Central memory CD4-positive, alpha-beta T cell (primary cell): ENCODE measurements at places on chromosomes 6 and 20.

DNA sequence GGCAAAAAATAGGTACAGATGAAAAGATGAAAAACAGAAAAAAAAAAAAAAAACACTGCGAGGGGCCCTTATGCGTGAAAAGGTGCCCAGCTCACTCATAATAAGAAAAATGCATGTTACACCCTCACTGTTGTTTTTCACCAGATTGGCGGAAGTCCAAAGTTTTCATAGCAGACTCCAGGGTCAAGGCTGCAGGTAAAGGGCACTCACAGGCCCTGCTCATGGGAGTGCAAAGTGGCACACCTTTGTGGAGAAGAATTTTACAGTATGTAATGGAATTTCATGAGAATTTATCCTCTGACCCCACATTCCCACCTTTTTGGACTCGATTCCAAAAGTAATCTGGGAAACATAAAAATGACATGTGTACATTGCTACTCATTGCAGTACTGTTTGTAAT lies 108.2 kb downstream of the CDKAL1 start:
- DNase-seq = no peak

GRCh38 chr6:106486236-106486635 lies 125.7 kb downstream of the CRYBG1 start:
- DNase-seq = no peak

GRCh38 chr20:18729231-18729825 lies 84.3 kb upstream of the SCP2D1 start:
- DNase-seq = no peak

DNA sequence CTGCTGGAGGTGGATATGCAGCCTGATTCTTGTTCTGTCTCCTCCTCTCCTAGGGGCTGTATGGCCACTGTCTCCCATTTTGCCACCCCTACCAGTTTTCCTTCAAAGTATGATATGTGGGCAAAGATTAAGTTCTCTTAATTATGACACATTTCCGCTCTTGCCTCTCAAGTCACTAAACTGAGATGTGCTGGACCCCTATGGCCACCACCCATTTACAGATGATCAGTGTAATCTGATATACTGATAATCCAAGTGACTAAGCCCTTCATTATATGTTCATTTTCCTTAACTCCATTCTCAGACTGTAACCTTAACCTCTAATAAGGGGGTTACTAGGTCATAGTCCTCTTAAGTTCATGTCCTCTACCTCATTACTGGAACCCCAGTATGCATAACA lies 711 bp upstream of the C20orf141 start:
- DNase-seq = no peak

DNA sequence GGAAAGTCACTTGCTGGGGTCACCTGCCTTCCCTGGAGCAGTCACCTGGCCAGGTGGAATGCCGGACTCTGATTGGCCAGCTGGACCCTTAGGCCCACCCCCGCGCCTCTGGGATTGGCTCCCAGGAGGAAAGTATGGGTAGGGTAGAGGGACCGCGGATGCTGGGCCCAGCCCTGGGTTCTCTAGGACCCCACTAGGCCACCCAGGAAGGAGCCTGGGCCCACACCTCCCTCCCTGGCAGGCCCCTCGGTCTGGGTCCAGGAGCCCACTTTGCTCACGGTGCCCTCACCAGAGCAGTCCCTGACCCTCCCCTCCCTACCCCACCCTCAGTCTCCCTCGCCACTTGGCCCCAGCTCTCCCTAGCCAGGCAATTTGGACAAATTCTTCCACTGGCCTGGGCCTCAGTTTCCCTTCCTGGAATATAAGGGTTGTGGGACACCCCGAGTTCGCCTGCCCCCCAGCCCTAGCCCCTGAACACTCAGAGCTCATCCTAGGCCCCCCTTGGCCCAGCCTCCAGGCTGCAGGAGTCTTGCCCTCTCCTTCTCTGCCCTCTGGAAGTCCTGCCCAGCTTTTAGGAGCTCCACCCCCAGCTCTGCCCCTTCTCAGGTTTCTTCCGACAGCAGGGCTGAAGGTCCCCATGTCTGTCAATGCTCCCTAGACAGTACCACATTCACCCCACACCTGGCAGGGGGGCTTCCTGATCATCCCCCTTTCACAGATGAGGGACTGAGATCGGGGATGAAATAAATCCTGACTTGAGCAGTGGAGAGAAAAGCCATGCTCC lies 299.6 kb downstream of the TAF4 start:
- no peak for DNase-seq

GRCh38 chr20:51752343-51752951 lies 15.7 kb downstream of the ATP9A start:
- no peak for DNase-seq

DNA sequence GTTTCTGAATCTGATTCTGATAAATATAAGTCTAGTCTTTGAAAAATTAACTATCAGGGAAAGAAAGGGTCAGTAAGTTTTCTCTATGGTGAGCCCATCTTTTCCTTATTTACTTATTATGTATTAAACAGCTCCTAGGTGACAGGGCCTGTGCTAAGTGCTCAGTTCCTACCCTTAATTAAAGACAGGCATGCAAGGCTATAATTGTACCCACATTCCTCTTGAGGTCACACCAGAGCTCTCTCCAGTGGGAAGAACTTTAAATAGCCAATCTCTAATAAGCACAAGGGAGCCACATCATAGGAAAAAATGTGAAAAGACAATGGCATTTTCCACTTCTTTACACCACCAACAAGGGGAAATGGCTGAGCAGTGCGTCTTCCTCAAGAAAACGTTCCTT lies 421.8 kb upstream of the SLC35B3 start:
- DNase-seq = no peak

DNA sequence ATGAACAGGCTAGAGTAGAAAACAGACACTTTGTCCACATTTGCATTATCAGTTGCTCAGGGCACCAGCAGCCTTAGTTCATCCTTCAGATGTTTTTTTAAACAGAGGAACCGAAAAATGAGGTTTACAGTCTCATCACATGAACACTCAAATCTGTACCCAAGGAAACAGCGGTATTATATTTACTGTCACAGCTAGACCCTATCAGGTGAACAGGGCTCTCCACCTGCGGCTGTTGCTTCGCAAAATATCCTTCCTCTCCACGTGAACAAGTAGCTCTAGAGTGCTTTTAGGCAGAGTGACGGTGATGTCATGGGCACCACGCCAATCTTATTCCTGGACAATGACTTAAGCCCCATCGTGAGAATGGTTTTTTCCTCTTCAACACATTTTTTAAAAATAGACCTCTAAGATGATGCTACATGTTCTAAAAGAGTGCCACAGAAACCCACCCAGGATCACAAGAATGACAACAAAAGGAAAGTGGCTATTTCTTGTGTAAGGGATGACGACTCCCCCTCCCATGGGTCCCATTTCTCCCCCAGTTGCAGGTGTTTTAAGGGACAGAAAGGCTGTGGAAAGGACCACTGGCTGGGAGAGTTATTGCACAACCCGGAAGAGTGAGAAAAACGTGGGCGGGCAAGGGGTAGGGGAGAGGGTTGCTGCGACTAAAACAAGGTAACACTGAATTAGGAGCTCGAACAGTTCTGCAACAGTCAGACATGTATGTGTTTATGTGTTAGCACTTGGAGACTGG lies 77.7 kb downstream of the EFHC1 start:
- no peak for DNase-seq

GRCh38 chr6:64220801-64221200 lies 585.2 kb downstream of the PHF3 start:
- DNase-seq = no peak

- DNase-seq = no peak
Measured at GRCh38 chr6:56856036-56856580, 98.8 kb upstream of the BEND6 start.

DNA sequence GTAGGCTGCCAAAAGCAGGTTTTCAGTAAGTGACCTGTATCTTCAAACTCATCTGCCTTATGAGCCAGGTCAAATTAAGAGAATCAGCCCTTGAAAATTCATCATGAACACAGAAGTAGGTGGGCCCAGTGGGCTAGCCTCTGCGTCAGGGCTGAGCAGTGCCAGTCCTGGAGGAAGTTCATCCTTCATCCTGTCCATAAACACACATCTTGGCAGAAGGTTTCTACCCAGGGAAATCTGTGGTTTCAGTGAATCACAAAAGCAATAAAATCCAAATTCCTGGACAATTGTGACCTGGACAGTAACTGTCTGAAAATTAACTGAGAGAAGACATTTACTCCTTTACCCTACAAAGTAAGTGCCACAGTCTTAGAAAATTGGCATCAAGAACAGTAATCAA lies 72.4 kb downstream of the ATG5 start:
- DNase-seq = no peak

- no peak for DNase-seq
Measured at GRCh38 chr6:113813142-113813541, 44.0 kb upstream of the MARCKS start.

GRCh38 chr20:56391596-56392131 lies 351 bp downstream of the AURKA start:
- DNase-seq = no peak

- DNase-seq = no peak
Measured at GRCh38 chr6:37785002-37785662, 34.4 kb upstream of the ZFAND3 start.

GRCh38 chr20:57053793-57054552 lies 212.5 kb downstream of the BMP7 start:
- no peak for DNase-seq

DNA sequence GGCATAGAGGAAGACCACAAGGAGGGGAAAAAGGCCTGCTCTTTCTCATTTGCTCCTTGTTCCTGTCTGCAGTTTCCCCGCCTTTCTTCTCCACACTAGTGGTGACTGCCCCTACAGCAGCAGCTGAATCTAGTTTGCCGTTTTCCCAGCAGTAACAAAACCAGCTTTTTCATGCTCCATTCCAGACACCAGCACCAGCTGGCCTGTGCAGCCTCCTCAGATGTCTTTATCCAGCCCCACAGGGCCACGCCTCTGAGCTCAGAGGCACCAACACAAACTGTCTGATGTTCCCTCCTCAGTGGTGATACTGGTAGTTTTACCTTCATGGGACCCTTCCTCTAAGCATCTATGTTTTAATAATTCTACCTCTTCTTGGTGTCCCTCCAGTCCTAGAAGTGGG lies 70.4 kb upstream of the SLC24A3 start:
- no peak for DNase-seq

DNA sequence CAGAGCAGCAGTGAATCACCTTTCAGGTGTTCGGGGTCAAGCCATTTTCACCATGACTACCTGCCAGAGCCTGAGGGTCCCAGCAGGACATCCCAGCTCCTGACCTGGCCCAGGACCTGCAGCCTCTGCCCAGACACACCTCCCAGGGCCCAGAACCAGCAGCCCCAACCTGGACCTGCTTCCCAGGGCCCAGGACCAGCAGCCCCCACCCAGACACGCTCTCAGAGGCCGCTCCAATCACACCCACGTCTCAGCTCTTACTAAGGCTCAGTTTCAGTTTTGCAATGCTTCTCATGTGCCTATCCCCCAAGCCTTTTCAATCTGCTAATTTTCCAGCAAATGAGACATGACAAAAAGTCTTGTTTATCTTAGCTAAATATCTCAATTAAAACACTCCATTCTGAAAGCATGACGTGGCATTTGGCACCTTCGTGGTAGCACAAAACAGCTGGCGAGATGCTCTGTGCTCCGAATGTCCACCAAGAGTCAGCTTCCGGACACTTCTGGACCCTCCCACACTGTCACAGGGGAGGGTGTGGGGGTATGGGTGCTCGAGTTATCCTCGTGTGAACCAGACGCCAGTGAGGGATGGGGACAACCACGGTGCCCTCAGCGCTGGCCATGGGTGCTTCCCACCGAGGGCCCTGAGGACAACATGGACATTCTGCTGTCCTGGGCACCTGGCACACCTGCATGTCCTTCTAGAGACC lies 253.2 kb downstream of the DLL1 start:
- no peak for DNase-seq

DNA sequence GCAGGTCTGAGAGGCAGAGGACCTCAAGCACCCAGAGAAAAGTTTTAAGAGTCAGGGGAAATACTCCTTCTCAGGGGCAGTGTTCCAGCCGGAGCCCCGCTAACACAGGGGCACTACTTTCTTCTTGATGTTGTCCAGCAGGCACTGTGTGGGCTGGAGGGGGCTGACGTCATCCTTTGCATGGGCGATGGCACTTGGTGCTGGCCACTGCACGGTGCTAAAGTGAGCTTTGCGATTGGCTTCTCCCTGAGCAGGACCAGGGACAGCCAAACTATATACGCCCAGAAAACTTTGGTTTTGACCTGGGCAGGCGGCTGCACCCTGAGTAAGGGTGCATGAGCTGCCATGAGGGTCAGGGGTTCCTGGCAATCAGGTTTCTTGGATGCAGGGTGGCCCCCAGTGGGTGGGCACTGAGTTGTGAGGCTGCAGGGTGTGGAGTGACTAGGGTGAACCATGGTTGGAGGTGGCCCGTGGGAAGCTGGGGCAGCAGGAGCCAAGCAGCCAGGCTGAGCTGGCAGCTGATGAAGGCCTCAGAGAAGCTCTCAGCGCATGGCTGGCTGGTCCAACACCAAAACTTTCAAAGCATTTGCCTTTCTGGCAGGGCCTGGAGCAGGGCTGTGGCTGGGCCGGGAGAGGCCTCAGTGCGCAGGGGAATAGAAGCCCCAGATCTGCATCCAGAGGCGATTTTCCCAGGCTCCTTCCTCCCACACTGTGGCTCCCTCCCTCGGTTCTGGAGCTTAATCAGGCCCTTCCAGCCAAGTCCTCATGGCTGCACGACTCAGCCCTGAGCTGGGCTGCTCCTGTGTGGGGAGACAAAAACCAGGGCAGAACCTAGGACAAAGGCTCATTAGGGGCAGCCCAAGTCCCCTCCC lies 18.3 kb downstream of the MRPS18A start:
- DNase-seq = no peak

- DNase-seq = no peak
Measured at GRCh38 chr20:47509685-47510084, 8.0 kb downstream of the NCOA3 start.

DNA sequence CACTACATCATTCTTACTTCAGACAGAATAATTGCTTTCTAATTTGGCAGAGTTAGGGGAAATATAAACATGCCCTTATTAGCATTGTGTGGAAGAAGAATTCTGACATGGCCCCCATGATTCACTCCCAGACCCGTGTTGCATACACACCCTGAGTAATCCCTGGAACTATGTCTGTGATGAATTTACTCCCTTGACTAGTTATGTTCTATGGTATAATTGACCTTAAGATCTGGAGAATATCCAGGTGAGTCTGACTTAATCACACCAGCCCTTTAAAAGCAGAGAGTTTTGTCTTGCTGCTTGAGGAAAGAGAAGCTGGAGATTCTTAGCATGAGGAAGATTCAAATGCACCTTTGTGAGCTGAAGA lies 262.9 kb downstream of the SOX4 start:
- no peak for DNase-seq

GRCh38 chr6:136063096-136063495 lies 187.0 kb downstream of the MTFR2 start:
- no peak for DNase-seq

- no peak for DNase-seq
Measured at GRCh38 chr6:135985471-135985870, 134.0 kb downstream of the PDE7B start.
